Central memory CD8-positive, alpha-beta T cell (primary cell): ENCODE measurements at places on chromosomes 5 and 9.

- no peak for DNase-seq
Observed at GRCh38 chr9:133199648-133200321, 9.3 kb downstream of the OBP2B start.

DNA sequence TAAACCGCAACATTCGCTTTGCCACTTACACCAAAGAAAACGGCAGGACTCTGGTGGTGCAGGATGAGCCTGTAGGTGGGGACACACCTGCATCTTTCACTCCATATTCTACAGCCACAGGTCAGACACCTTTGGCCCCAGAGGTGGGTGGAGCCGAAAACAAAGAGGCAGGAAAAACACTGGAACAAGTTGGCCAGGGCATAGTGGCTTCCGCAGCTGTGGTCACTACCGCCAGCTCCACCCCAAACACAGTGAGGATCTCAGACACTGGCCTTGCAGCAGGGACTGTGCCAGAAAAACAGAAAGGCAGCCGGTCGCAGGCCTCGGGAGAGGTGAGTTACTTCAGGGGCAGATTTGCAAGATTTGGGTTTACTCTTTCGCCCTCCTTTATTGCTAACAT lies 33.8 kb downstream of the KDM3B start:
- no peak for DNase-seq

DNA sequence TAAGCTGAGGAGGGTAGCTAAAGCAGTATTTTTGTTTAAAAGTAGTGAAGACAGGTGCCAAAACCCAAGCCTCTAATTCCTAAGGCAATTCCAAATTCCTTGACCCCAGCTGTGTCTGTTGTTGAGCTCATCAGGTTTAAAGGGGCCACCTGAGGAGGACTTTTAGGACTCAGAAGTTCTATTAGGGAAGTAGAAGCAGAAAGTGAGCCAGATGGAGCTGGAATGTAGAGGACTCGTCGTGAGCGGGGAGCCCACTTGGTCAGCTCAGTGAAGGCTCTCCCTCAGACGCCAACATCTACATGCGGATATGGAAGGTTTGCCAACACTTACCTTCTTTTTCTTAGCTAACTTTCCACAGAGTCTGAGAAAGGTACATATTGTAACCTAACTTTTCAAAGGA lies 102.8 kb downstream of the PLPPR1 start:
- DNase-seq: no peak

DNA sequence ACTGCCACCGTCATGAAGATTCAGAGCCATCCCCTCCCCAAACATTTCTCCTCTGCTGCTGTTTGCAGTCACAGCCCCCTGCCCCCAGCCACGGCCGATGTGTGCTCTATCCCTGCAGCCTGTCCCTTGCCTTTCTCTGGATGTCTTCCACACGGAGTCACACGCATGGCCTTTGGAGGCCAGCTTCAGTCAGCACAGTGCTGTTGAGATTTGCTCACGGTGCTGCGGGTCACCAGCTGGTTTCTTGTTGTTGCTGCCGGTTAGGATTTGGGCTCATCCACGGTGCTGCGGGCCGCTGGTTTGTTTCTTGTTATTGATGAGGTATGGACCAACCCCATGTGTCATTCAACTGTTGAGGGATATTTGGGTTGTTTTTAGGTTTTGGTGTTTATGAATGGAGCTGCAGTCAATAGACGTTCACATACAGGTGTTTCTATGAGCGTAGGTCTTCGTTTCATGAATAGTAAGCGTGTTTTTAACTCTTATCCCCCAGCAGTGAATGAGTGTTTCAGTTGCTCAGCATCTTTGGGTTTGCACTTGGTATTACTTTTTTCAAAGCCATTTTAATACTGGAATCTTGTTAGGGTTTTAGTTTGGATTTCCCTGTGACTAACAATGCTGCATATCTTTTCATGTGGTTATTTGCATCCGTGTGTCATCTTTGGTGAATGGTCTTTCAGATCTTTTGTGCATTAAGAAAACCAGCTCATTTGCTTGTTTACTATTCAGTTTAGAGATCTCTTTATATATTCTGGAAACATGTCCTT lies 57.6 kb downstream of the AHRR start:
- peak; percentile 6 for DNase-seq
